ENCODE measurements at places on chromosomes 12 and 14.
A peak's percentile ranks its signal among the peaks of the same experiment; 100 is the strongest.

GRCh38 chr14:70624972-70625371, 16.7 kb upstream of the TTC9 start:
- no peak for DNase-seq

DNA sequence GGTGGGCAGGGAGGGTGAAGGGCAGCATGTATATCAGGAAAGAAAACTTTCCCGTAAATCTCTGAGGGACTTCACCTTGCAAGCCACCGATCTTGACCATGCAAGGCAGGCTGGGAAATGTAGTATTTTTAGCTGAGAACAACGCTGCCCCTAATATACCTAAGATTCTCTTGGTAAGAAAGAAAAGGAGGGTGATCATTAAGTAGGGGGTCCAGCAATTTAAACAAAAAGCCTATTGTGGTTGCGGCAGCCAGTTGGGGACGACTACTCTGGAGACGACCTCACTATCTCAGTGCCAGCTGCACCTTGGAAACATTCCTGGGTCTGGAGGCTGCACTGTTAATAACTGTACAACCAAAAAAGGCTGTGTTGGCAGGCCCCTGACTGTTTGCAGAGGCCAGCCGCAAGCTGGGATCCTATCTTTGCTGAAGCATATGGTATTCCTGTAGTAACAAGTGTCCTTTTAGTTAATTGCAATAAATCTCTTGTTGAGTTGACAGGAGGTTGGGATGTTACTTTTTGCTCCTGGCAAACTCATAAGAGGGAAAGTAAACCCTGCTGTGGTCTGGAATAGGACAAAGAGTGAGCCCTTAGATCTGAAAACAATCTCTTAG, 6.4 kb downstream of the APOLD1 start:
- no peak for DNase-seq

DNA sequence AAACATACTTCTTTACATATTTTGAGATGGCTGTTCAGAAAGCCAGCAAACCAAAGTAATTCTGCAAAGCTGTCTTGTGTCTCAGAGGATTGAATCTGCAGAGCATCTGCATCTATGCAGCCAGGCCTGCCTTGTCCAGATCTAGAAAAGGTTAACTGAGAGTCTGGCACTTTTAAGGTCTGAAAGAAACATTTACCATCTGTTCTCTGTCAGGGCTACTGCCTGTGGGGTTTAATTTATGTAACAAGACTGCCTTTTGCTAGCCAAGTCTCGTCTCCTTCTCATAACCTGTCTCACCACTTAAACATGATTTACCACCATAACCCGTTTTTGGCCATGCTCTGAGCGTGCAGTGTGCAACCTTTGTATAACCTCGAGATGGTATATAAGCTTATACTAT, 194.2 kb downstream of the SYT10 start:
- no peak for DNase-seq

- peak; percentile 28 for DNase-seq
Observed at GRCh38 chr14:95413289-95414215, 93.8 kb upstream of the CLMN start.

DNA sequence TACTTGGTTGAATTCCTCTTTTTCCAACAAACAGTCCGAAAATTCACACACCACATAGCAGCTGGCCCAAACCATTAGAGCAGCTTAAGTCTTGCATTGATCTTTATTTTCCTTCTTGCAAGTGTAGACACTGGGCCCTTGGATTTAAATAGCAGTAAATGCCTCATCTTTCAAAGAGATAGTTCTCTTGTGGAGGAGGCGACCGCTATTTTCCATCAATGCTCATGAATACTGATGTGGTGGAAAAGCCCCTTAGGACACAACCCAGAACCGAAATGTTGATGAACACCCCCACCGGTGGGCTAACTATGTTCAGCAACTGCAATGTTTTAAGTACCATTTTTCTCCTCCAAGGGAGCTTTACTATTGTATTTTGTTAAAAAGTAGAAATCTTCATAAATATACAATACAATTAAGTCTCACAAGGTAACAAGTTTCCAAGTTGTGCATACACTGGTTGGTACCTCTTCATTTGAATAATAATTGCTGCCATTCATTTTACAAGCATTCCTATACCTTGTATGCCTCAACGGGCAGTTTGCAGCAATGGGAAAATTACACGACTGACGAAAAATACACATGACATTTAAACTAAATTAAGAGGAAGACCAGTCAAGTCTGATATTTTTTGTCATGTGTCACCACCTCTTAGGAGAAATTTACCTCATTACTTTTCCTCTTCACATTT, 18.0 kb downstream of the NIN start:
- no peak for DNase-seq

DNA sequence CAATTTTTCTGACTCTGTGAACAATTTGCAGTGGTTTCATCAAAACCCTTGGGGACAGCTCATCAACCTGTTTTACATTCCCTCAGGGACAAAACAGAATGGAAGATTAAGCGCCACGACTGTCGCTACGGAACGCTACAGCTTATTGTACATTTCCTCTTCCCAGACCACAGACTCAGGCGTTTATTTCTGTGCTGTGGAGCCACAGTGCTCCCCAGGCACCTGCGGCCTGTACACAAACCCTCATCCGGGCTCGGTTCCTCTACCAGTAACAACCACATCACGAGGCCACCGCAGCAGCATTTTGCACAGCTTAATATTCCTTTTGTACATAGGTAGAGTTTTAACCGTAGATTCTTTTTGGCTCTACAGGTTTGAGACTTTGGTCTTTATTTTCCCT, 397.4 kb upstream of the OR4E1 start:
- no peak for DNase-seq

DNA sequence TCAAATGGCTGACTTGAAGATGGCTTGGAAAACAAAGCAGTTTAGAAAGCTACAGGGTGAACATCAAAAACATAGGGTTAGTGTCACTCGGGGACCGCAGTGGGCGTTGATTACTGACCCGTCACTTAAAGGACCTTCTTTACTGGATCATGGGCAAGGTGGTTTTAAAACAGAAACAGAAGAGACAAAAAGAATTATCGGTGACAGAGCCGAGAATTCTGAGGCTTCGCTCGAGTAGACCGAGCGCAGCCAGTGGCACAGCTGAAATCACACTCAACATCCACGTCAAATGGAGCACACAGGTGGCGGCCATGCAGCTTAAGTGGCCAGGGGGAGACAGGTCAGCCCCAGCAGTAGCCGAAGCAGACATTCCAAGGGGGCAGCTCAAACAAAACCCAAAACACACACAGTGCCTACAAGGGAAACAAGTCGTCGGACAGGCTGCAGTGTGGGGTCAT, 17.3 kb downstream of the SNRNP35 start:
- DNase-seq: no peak

DNA sequence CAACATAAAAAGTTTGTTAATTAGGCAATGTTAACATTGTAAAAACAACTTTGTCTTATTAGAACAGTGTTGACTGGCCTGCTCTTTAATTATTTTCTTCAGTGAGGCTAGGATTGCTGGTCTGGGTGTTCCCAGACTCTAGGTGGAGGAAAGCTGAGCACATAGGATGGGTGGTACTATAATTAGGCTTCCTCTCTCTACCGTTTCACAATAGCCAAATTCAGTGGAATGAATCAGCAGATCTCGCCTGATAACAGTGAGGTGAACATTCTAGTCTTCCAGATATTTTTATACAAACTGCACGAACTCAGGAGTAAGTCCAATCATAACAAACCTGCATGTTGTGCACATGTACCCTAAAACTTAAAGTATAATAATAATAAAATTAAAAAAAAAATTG, 11.9 kb downstream of the PTGDR start:
- DNase-seq: peak; percentile 38

DNA sequence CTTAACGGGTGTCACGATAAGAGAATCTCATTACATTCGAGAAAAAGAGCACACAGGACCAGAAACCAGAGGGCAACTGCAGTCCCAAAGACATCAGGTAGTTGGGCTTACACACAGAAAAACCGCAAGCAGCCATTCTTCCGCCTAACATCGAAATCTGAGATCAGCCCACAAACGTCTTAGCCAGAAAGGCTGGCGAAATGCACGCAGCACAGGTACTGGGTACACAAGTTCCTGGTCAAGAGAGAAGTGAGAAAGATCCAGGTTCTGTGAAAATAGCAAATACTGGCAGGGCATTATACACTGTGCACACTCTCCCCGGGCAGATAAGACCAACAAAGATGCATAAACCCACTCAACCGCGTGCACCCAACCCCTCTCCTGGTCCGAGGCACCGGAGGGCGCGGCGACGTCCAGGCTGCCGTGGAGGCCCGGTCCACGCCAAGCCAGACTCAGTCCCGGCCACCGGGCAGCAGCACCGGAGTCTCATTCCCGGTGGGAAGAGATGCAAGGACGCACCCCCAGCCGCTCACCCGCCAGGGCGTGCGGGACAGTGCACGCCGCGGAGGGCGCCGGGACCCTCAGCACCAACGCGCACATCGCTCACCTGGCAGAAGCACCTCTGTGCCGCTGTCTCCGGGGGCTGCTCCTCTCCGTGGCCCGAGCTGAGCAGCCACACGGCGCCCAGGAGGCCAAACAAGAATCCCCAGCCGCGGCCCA, 437 bp downstream of the ERO1A start:
- DNase-seq: peak; percentile 58
